ENCODE measurements at places on chromosomes 7 and 10.

DNA sequence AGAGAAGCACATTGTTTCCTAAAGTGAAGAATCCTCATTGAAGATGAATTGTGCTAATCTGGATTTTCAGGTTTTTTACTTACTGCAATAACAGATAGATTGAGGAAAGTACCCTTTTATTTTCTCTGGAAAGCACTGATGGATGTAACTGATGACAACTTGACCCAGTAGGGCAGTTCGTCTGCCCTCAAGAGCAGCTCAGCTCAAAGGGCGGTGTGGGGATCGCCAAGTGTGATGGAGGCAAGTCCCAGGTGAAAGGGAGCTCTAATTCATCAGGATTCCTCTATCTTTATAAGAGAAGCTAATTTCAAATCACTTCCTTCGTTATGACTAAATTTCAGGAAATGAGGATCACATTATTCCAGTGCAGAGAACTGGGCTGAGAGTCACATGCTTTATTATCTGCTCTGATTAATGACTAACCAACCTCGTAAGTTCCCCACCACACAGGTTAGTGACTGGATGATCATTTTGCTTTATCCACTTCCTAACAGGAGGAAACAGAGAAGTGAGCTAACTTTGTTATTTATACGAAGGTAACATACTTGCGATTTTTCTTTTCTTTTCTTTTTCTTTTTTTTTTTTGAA, 98.8 kb downstream of the PFKFB3 start:
- no peak for DNase-seq

- no peak for DNase-seq
Measured at GRCh38 chr7:114708646-114709045, 213.2 kb upstream of the MDFIC start.

- DNase-seq: peak; percentile 72
Measured at GRCh38 chr10:110802551-110803238, 69.0 kb upstream of the PDCD4 start.

GRCh38 chr10:90326498-90327267, 531.2 kb downstream of the HTR7 start:
- no peak for DNase-seq

- no peak for DNase-seq
Measured at GRCh38 chr10:95096143-95096542, 26.8 kb upstream of the CYP2C8 start.

DNA sequence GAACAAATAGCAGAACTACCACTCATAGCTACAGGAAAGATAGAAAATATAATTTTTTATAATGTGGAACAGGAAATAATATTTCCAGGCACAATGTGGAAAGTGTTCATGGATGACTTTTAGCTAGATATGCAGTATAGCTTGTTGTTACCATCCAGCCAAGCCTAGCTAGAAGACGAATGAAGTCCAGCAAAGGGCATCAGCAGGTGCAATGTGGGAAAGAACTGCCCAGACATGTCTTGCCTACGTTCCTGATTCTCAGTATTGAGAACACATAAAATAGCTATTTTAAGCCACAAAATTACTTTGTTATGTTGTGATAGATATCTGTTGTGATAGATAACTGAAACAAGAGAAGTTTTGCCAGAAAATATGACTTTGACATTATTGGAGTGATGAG, 1690.0 kb upstream of the LRRTM3 start:
- DNase-seq: no peak

DNA sequence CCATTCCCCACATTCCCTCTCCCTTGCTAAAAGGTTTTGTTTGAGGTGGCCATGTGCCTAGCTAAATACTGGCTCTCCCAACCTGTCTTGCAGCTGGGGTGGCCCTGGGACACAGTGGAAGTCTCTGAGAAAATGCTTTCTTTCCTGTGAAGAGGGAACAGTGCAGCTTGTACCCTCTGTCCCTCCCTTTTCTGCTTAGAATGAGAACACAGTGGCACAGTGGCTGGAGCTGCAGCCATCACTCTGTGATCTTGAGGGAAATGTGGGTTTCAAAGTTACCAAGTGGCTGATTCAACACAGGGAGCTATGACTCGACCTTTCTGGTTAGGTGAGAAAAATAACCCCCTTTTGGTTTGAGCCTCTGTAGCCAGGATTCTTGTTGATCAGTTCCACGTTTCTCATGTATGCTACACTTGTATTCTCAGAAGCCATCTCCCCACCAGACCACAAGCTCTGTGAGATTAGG, 62.7 kb upstream of the CARD11 start:
- DNase-seq: peak; percentile 6

DNA sequence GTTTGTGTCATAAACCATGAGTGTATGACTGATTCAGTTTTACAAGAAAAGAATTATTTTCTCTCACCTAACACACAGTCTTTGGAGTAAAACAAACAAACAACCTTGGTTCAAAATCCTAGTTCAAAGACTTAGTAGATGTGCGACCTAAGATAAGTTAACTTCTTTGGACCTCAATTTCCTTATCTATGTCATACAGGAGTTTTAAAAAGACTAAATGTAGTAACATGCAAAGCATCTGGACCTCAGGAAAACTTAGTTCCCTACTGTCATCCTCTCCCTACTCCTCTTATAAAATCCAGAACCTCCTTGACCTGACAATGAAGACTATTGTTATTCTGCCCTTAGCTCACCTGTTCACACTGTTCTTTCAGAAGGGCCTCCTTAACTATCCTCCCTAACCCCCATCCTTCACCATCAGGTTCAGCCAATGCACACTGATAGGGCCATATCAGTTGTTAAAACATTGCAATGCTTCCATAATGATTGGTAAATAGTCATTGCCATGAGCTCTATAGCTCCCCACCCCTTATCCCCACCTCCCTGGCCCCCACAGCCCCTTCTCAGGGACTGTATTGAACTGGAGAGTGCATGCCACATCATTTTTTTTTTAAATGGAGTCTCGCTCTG, 28.8 kb upstream of the CCNJ start:
- DNase-seq: no peak

DNA sequence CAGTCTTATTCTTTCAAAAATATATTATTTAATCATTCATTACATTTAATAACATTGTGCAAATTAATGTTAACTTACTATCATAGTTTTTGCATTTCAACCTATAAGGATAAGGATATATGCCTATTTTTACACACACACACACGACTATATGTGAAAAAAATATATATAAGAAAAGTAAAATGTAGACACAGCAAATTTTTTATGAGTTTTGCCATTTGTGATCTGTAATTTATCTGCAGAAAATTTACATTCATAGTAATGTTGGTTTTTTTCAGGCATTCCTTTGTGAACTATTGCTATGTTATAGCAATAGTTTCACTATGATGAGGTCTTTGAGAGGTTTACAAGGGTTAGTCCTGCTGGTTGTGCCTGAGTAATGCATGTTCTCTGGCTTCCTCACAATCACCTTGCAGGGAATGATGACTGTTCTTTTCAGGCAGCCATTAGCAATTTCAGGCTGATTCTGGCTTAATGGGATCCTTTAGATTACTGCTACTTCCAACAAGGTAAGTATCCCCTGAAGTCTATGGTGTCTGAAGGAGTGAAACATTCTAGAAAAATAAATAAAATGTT, 183.7 kb upstream of the CDK1 start:
- DNase-seq: no peak

DNA sequence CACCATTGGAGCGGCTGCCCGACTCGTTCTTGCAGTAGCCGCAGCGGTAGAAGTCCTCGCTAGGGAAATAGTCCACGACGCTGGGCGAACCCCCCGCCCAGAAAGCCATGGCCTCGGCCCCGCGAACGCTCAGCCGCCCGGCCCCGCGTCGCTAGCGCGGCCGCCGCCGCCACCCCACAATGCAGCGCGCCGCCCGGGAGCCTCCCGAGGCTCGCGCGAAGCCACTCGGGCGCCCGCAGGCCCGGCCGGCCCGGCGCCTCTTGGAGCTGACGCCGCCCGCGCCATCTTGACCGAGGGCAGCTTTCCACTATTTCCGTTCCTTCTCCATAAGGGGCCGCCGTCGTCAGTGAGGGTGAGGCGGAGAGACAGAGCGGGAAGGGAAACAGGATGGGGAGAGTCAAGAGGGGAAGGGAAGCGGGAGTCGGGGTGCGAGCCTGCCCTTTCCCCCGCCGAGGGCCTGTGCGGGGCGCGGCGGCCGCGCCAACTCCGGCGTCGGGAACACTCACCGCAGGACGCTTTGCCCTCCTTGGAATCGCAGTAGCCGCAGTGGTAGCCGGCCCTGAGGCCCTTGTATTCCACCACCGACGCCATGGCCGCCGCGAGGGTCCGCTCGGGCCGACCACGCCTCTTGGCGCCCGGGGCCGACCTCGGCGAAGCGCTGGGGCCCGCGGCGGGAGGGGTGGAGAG, at the start of gene ATE1:
Gene ATE1 (minus strand): TSS at position 191 of the 687 bp plus-strand sequence. CDS start 82 bp downstream, at position 109.
- peak; percentile 79 for DNase-seq

- DNase-seq: no peak
Measured at GRCh38 chr7:47730142-47730541, 148.2 kb upstream of the TNS3 start.

GRCh38 chr10:33196377-33196706, 138.1 kb downstream of the NRP1 start:
- no peak for DNase-seq

GRCh38 chr10:128971374-128972035, 495.5 kb upstream of the MGMT start:
- no peak for DNase-seq

DNA sequence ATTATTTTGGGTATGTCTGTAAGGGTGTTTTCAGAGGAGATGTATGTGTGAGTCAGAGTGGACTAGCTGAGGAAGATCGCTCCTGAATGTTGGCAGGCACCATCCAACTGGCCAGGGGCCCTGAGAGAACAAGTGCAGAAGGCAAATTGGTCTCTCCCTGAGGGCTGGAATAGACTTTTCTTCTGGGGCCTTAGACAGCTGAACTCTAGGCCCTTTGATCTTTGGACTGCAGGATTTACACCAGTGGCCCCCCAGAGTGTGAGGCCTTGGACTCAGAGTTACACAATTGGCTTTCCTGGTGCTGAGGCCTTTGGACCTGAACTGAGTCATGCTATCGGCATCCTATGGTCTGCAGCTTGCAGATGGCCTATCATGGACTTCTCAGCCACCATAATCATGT, 217.2 kb downstream of the REEP3 start:
- DNase-seq: no peak

- no peak for DNase-seq
Measured at GRCh38 chr7:24948739-24949138, 31.2 kb downstream of the OSBPL3 start.

DNA sequence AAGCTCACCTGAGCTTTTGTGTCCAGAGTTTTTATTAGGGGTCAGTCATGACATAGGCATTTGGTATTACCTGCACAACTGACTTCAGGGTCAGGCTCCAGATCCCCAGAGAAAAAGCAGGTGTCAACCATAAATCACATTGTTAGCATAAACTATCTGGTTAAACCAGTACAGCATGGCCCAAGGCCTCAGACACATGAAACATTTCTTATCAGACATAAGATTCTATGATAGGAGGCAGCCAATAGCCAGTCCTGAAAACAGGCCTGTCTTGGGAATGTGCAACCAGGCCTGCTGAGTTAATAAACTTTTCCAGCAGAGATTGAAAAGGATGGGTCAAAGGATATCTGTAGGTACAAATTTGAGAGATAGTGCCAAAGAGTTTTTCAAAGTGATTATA, 116.1 kb downstream of the TPST1 start:
- no peak for DNase-seq

- no peak for DNase-seq
Measured at GRCh38 chr10:58017719-58018367, 249.9 kb downstream of the IPMK start.

DNA sequence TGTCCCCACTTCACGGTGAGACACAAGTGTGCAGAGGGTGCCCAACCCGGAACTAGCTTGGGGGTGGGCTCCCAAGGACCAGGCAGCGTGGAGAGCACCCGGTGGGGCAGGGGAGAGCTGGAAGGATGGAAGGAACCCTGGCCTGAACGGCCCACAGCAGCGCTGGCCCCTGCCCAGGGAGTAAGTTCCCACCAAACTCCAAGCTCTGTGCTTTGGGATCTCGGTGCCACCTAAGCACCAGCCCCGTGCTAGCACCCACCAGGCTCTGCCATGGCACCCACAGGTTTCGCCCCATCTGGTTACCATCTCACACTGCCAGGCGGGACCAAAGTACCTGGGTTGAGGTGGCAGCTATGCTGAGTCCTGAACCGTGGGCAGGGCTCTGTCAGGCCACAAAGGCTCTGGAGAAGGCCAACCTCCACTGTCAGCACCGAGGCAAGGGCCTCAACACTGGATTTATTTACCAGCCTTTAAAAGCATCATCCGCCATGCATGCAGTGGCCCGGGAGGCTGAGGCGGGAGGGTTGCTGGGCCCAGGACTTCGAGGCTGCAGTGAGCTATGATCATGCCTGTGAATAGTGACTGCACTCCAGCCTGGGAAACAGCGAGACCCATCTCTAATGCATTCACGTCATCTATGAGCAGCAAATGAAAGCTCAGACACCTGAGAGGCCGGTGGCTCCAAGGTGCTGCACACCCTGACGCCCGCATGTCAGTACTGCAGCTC, 16.0 kb downstream of the GPER1 start:
- no peak for DNase-seq

- no peak for DNase-seq
Measured at GRCh38 chr10:132212816-132213215, 26.1 kb downstream of the DPYSL4 start.

Data from breast epithelium (tissue), 4 donors.